H9 (cell line): ENCODE measurements at places on chromosomes 7 and 10. TPM values are rescaled to one million over a fixed set of nuclear protein-coding genes. Genes with fewer than 3 reads are reported as not detected.

The SGPL1 gene
- total RNA-seq = 52.6 and 60.8 TPM in 2 replicates

The CHCHD2 gene
- 215 and 218 TPM in 2 replicates for total RNA-seq

The CDHR3 gene
- 3.3 and 3.8 TPM in 2 replicates for total RNA-seq

The ADRA2A gene
- 1.4 and 1.5 TPM in 2 replicates for total RNA-seq

The NME8 gene
- 0.33 TPM in 1 of 2 replicates, not detected in the other for total RNA-seq

The GALNT17 gene
- 41.6 and 43.2 TPM in 2 replicates for total RNA-seq

The GNAI1 gene
- 14.1 and 14.8 TPM in 2 replicates for total RNA-seq

The ACHE gene
- 5.7 and 7.0 TPM in 2 replicates for total RNA-seq

The DYNC1I1 gene
- total RNA-seq = 3.2 TPM in 2 replicates

The ZP3 gene
- total RNA-seq = 1.3 TPM in 2 replicates

The SHH gene
- 0.07 and 0.09 TPM in 2 replicates for total RNA-seq

The PRSS37 gene
- total RNA-seq = not detected in 2 replicates

The CPN1 gene
- total RNA-seq = not detected in 2 replicates

The CAV1 gene
- total RNA-seq = 20.2 and 20.9 TPM in 2 replicates

The PLEKHS1 gene
- total RNA-seq = not detected in 2 replicates

The PPP1R17 gene
- 1.2 and 1.7 TPM in 2 replicates for total RNA-seq

The PNLIPRP1 gene
- total RNA-seq = not detected in 2 replicates

The LRRD1 gene
- total RNA-seq = not detected in 2 replicates
